ENCODE measurements at places on chromosomes 6 and 20.

- DNase-seq = no peak
These were observed 985.4 kb downstream of the EPHA7 start for GRCh38 chr6:92433911-92434310.

DNA sequence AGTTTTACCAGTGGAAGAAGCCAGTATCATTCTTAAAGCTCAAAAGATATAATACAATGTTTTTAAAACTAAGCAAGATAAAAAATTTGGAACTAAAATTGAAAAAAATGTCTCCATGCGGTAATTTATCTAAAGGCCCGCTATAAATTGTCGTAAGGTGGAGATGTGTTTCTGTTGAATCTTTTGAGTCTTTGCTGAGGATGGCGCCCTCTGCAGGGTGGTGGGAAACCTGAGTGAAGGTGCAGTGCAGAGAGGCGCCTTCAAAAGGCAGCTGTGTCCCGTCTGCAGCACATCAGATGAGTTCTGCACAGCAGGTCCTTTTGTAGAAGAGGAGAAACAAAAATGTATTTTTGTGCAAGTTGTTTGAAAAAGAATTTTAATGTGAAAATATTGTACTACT, 29.4 kb upstream of the KIF25 start:
- peak; percentile 34 for DNase-seq

GRCh38 chr20:31355981-31356380, 12.4 kb upstream of the DEFB118 start:
- no peak for DNase-seq

- no peak for DNase-seq
These were observed 822.6 kb downstream of the TBC1D32 start for GRCh38 chr6:120511712-120512111.

DNA sequence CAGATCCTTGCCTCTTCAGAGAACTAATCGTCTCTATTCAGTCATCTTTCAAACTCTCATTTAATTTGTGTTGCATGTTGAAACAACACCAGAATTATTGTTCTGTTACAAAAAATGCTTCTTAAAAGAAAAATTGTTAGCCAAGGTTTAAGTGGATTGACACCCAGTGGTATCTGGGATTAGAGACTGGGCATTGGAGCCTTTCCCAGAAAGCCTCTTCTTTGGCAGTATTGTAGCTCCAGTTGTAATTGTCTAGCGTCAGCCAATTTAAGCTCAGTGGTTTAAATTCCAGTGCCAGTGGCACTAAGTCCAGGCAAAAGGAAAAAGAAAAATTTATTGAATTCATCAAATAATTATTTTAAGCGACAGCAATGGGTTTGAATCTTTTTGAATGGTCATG, 801 bp downstream of the CCDC28A start:
- no peak for DNase-seq

DNA sequence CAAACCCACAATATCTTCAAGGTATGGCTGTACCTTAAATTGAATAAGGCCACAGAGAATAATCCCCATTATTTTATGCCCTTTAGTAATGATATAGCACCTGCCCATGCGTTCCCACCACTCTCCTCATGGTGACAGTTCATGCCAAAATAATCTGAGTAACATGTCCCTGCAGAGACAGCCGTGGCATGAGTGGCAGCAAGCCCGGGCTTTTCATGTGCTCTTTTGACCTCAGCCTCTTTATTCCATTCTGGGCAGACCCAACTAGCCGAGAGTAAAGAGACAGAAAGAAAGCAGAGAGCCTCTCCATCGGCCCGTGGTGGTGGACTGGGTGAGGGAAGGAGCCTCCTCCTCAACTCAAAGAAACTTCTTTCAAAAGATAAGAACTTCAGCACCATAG, 19.9 kb upstream of the POPDC3 start:
- no peak for DNase-seq

DNA sequence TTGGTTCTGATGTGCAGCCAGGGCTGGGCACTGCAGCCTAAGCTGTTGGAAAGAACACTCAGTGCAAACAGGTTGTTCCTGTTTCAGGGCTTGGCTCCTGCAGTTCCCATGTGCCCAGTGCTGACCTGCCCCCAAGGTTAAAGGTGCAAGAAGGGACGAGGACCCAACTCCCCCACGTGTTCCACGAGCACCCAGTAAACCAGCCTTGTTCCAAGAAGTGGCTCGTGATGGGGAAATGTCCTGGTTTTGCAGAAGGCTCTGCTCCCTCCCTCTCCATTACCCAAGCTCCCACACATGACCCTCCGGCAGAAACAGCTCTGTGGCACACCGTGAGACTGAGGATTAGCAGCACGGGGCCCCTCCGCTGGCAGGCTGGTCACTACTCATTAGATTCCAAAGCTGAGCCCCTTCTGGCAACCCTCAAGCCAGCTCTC, 9.4 kb downstream of the ACSS1 start:
- DNase-seq = no peak

- DNase-seq = peak; percentile 49
These were observed 74.9 kb downstream of the FOXO3 start for GRCh38 chr6:108635505-108636226.

DNA sequence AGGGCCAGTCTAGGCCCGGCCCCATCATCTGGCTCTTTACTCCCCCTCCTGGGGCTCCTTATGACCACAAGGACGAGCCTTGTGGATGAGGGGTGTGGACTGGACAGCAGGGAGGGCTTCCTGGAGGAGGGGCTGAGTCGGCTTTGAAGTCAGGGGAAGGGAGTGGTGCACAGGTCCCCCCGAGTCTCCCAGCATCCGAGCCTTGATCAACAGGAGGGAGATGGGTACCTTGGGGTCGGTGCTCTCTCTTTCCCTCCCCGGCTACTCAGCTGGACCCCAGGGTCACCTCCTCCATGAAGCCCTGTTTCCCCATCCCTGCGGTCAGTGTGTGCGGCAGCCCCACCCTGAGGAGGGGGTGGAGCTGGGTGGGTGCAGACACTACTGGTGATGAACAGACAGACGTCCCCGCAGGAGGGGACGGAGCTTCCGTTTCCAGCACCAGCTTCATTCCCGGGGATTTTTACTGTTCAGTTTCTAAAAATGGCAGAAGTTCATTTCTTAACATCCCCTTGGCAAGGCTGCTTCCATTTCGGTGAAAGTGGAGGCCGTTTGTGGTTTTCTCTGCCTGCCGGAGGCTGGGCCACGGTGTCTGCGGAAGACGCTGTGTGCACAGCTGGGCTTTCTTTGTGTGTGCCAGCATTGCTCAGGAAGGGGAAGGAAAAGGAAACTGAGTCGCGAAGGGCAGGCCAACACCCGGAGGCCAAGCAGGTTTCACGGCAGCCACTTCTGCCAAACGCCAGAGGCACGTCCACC, 19.6 kb downstream of the NTSR1 start:
- peak; percentile 92 for DNase-seq

DNA sequence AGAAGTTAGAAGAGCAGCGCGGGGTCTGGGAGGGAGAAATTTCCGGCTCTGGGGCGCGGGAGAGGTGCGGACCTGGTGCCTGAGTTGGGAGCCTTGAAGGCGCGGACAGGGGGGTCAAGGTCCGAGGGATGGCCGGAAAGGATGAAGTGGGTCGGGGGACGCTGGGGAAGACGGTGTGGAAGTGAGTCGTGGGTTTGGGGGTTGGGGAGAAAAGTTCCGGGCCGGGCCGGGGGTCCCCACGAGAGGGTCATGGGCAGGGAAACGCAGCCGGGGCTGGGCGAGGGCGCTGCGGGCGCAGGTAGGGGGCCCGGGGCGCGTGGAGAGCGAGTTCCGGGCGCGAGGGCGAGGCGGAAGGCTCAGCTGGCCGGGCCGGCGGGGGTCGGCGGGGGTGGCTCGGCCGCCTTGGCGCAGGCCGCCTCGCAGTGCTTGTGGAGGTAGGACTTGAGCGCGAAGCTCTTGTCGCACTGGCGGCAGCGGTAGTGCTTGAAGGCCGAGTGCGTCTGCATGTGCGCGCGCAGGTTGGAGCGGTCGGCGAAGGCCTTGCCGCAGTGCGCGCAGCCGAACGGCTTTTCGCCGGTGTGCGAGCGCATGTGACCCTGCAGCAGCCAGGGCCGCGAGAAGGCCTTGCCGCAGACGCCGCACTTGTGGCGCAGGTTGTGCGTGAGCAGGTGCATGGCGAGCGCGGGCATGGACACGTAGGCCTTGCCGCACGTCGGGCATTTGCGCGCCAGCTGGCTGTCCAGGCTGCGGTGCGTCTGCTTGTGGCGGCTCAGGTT, 10.5 kb upstream of the SRXN1 start:
- DNase-seq = no peak

- no peak for DNase-seq
These were observed 1.8 kb upstream of the ARFGAP1 start for GRCh38 chr20:63270606-63271325.

GRCh38 chr6:64890609-64891008, 816.4 kb downstream of the EYS start:
- no peak for DNase-seq

DNA sequence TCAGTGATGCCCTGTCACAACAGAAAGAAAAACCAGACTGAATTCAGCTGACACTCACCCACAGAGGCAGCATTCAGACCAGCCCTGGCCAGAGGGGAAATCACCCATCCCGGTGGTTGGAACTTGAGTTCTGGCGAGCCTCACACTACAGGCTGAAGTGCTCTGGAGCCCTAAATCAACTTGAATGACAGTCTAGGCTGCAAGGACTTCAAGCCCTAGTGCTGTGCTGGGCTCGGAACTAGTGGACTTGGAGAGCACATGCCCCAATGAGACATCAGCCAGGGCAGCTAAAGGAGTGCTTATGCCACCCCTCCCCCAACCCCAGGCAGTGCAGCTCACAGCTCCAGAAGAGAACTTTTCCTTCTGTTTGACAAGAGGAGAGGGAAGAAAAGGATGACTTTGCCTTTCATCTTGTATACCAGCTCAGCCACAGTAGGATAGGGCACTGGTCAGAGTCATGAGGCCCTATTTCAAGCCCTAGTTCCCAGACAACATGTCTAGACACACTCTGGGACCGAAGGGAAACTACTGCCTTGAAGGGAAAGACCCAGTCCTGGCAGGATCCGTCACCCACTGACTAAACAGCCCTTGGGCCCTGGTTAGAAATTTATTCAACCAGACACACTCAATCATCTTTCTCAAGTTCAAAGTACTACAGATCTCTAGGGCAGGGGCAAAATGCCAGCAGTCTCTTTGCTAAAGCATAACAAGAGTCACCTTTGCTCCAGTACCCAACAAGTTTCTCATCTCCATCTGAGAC, 43.2 kb upstream of the PNRC1 start:
- no peak for DNase-seq

DNA sequence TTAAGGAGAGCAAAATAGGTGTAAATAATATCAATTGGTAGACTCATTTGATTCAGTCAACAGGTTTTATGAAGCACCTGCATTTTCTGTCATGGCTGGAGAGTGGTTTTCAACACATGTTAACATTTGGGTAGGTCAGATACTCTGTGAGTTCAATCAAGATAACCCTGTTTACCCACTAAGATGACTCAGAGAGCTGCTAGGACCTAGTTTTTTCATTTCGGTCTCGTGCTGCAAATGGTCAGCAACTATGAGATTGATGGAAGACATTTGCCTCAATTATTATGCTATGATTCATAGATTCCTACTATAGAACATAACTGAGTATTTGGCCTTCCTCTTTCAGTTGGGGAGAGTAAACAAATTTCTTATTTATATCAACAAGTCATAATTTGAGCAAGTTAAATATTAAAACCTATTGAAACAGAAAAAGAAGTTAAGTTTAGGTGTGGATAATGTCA, 391.4 kb upstream of the CITED2 start:
- no peak for DNase-seq

DNA sequence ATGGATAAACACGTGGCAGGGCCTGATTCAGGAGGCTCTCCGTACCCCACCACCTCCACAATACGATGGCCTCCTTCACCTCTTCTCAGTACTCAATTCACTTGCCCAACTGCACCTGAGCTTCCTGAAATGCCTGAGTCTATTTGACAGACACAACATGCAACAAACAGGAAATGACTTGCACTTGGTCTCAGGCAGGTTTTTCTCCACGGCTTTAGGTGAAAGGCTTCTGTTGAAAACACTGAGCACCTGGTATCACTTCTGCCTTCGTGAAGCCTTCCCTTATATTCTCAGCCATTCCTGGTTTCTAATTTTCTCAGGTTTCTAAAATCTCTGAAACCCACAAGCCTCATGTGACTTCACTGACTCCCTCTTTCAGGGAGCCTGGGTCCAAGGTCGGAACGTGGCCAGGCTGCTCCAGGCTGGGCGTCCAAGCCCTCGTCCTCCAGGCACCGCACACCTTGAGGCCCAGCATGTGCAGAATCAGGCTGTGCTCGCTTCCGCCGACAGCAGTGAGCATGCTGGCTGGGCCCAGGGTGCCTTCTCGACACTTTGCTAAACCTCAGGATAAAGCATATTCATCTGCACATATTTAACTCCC, 34.7 kb downstream of the TAF4 start:
- no peak for DNase-seq

- no peak for DNase-seq
These were observed 139.0 kb downstream of the JARID2 start for GRCh38 chr6:15384901-15385300.

DNA sequence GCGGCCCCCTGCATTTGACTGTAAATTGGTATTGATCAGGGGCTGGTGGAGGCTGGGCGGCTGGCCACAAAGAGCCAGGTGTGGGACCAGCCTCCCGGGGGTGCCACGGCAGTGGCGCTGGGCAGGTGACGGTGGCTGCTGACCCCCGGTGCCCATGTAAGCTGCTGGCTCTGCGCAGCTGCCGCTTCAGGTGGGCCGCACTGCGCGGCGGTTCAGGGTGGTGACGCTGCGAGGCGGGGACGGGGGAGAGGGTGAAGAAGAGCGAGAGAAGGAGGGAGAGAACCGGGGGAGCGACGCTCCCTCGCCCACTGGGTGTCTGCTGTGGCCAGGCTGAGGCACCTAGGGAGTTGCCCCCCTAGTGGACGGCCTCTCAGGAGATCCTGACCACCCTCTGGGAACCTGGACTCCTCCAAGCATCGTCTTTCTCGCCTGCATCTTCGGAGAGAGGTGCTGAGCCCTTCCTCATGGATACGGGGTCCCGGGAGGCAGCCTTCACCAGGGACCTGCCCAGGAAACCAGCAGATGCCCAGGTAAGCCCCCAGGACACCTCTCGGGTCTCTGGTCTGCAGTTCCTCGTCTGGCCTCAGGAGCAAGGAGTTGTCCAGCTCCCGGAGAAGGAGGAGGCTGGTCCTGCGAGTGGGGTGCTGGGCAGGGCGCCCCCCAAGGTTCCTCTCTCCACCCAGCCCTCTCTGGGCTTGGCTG, 77.5 kb upstream of the GATA5 start:
- no peak for DNase-seq

DNA sequence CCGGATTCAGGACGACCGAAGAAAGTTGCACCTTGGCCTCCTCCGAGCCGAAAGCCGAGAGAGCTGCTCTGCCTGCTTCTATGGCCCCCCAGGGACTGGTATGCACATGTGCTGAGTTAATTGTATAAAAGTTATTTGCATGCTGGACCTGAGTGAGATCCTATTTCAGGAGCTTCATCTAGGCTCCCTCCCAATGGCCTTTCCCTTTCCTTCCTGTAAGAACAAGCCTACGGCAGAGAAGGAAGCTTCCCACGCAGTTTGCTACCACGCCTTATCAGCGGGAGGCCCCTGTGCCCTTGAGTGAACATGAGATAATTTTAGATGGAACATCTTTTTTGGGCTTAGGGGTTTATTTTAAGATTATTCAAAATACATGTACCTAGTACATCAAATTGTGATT, 65.9 kb downstream of the RIN2 start:
- no peak for DNase-seq
